ENCODE measurements at places on chromosomes 1 and 21.

GRCh38 chr1:231240531-231240882 lies 505 bp upstream of the GNPAT start:
- DNase-seq: no peak

DNA sequence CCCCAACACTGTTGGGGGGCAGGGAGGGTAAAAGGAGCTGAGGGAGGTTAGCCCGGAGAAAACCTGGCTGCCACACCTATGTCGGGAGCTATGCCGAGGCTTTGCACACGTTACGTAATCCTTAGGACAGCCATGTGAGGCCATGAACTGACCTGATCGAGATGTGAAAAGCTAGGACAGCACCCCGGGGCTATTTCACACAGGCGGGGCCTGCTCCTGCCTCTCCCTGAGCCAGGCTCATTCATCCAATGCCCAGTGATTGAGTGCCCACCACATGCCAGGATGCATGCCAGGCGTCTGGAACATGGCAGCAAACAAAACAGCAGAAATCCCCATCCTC lies 30.2 kb downstream of the LDLRAP1 start:
- no peak for DNase-seq

DNA sequence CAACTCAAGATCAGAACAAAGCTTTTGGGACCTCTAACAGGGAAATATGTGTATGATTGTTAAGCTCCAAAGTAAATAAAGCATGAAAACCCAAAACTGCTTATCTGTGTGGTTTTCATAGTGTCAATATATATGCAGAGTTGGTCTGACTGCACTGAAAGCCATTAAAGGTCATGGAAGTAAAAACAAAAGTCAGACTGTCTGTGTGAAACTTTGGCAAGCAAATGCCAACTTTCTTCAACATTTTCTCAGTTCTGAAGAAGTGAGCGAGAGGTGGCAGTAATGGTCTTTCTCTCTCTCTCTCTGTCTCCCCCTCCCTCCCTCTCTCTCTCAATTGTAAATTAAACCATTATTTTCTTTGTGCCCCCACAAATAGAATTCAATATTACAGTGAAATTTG lies 100.1 kb upstream of the S1PR1 start:
- DNase-seq: no peak

DNA sequence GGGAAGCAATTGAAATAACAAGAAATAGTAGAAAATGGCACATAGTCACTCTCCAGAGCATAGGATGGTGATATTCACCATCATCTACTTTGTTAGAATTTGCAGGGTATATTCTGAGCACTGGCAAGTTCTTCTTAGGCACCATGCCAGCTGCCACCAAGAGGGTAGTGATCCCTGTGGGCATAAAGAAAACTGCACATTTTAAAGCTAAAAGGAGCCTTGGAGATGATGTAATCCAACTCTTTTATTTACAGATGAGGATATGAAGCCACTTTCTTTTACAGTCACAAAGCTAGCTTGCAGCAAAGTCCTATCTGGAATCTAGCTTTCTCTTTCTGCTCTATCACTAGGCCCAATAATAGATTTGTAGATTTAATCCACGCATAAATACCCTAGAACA lies 69.0 kb downstream of the PTGER3 start:
- DNase-seq: no peak

DNA sequence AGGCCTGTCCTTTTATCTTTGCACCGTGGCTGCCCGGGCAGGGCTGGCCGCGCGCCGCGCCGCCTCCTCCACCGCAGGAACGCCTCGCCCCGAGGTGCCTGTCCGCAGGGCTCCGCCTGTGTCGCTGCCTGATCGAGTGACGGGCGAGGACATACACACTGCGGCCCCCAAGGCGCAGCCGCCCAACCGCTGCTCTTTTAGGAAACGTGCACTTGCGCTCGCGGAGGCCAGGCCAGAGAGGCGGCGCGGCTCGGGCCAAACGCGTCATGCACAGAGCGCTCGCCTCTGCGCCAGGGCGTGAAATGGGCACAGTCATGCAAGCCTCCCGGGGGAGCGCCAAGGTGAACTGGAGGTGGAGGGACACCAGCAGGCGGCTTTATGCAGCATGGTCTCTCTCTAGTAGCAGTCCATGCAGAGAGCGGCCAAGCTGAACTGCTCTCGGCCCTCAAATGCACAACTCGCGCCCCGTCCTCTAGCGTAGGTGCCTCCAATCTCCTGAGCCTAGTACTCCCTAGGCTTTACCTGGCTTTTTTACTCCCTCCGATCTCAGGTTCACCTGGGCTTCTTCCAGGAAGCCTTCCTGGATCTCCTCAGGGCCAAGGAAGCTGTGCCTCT lies 12.9 kb downstream of the TRABD2B start:
- DNase-seq: no peak

DNA sequence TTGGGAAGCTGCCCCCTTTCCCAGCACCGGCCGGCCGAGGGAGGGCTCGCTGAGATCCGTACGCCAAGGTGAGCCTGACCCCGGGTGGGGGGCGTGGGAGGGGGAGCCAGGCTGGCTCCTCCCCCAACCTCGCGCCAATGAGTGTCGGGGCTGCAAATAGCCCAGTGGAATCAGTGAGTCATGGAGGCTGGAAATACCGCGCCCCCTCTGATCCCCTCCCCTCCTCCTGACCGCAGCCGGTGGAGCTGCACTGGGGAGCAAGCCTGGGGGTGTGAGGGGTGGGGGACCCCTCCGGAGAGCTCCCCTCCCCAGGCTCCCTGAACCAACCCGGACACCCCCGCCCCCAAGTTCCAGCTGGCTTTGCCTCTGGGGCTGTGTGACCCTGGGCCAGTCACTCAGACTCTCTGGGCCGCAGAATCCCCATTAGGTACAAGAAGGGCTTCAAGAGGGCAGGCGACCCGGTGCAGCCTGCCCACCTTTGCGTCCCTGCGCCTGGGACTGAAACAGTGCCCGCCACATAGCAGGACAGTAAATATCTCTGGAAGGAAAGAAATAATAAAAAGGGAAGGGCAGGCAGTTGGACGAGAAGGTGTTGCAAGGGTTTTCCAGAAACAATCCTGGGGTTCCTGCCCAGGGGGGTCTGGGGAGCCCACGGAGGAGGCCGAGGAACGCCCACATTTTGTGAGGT lies 4.5 kb downstream of the HSPB7 start:
- DNase-seq: no peak

- DNase-seq: no peak
These were observed 20.9 kb downstream of the MCOLN3 start for GRCh38 chr1:85027242-85027983.

DNA sequence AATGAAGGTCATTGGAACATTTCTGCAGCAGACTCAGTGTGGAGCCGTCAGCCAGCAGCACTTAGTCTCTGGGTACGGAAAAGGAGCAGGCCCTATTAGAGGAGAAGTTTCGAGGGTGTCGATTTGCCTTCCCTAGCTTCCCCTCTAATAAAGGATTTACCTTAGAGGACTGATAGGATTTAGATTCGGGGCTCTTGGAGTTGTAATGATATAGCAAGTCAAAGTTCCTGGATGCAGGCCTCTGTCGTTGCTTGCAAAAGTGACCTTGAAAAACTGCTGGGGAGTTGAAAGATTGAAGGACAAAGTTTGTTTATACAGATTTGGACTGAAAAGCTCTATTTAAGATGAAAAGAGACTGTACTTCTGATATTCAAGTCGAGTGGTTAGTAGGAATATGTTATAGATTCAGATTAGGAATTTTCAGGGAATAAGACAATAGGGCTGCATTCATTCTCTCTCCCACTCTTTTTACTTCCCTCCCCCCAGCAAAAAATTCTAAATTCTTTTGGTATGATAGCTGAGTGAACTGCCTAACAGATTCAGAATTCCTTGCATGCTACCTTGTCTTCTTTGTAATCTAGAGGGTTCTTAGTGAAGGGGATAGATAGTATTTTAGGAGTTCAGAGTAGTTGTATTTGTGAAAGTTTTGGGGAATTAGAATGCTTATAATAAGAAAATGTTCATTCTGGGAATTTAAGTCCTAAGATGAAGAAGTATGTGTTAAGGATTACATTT lies 19.2 kb downstream of the NFYC start:
- no peak for DNase-seq

DNA sequence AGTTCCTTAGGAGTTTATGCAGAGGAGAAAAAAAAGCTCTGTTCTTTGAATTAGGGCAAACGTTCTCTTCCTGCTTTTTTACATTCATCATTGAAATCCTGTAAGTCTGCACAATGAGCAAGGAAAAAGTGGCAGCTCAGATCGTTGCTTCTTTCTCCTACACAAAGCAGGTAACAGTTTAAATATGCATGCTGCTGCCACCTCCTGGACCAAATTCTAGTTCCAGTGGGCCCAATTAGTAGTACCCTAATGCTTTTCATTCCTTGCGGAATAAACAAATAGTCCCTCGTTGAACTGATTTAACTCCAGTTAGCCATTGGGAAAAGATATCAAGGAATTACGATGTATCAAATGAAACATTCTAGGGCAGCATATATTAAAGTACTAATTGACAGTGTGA lies 20.1 kb downstream of the YTHDF2 start:
- no peak for DNase-seq

GRCh38 chr1:42040159-42040558 lies 113.1 kb upstream of the GUCA2B start:
- DNase-seq: no peak

GRCh38 chr1:32255072-32256071 lies 4.3 kb downstream of the LCK start:
- no peak for DNase-seq

DNA sequence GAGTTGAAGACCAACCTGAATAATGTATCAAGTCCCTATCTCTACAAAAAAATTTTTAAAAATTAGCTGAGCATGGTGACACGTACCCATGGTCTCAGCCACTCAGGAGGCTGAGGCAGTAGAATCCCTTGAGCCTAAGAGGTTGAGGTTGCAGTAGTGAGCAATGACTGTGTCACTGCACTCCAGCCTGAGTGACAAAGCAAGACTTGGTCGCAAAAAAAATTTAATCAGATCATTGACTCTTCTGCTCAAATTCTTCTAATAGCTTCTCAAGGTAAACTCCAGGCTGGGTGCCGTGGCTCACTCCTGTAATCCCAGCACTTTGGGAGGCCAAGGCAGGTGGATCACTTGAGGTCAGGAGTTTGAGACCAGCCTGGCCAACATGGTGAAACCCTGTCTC lies 85.9 kb upstream of the PUM1 start:
- DNase-seq: no peak

GRCh38 chr1:163395790-163396189 lies 74.0 kb downstream of the NUF2 start:
- DNase-seq: no peak

- no peak for DNase-seq
These were observed 124.9 kb downstream of the ITSN1 start for GRCh38 chr21:33767236-33767635.

DNA sequence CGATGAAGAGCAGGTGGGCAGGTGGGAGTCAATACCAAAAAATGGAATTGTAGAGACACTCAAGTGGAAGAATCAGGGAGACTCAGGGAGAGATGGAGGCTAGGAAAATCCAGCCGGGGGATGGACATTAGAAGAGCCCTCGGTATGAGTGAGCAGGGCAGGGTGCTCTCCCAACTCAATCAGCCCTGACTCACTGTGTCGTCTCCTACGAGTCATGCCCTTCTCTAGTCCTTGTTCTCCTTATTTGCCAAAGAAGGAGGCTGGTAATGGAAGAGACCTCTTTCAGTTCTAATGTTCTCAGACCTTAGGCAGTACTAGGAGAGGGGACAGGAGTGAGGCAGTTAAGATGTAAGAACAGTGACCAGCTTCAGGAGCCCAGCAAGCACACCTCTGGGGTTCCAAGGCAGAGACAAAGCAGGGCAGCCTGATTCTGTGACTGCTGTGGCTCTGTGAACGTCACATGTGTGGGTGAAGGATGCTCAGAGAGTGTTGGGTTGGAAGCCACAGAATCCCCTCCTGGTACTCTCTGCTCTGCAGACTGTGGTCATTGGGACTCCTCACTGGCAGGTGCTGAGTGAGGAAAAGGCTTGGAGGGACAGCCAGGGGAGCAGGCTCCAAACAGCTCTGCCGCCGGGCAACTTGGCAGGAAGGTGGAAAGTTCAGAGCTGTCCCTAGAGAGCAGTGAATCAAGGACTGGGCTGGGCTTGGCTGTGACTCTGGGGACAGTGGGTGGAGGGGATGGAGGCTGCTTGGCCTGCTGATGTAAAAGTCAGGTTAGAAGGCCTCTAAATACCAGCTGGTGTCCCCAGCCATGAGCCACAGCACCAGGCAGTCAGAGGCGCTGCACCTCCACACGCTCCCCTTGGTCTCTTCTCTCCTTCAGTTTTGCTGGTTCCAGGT lies 11.1 kb upstream of the GJA5 start:
- DNase-seq: no peak

DNA sequence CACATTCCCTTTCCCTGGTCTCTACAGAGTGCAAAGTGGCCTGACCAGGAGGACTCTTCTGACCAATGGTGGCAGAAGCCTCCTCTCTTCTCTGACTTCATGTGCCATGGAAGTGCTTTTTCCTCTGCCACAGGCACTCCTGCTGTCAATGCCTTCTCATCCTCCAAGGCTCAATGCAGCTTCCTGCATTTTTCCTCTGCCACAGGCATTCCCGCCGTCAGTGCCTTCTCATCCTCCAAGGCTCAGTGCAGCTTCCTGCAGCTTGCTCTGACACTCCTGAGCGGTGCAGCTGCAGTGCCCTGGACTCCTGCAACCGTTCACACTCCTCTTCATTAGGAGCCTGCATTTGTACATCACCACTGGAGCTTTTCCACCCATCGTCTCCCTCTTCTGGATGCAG lies 4.7 kb upstream of the ADARB1 start:
- no peak for DNase-seq

DNA sequence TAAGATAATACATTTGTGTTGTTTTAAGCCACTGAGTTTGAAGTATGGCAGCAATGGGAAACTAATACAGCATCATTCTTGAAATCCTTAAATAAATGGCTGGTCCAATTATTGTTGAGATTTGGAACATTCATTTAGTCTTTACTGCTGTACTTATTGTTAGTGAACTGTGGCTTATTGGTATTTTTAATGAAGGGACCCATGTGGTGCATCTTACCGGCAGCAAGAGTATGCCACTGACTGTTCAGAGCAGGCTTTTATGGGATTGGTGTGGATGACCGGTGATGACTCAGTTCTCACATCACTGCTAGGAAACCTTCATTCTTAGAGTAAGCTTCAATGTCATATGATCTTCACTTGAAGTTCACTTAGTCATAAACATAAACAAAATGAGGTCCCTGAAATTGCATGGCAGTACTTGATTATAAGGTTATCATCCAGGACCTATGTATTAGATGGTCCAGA lies 31.5 kb downstream of the PRKAA2 start:
- no peak for DNase-seq

DNA sequence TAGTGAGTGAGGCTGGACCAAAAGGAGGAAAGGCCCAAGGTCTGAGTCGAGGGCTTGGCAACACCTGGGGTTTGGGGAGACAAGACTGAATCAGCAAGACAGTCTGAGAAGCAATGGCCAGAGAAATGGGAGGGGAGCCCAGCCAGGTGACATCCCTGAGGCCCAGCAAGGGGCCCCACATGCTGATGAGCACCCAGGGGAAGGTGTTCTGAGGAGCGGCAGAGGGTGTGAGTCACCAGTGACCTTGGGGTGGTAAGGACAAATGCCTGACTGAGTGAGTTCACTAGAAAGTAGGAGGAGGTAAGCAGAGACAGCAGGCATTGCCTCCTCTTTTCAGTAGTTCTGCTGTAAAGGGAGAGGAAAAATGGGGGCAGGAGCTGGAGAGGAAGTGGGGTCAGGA lies 192.4 kb upstream of the GALNT2 start:
- no peak for DNase-seq

- DNase-seq: no peak
These were observed 32.4 kb downstream of the GNB1 start for GRCh38 chr1:1858382-1859086.

Data from activated naive CD4-positive, alpha-beta T cell (primary cell).